ENCODE measurements at places on chromosomes 11 and 22. TPM values are rescaled to one million over a fixed set of nuclear protein-coding genes. Genes with fewer than 3 reads are reported as not detected.

Gene LUZP2
- polyA plus RNA-seq = 5.1 TPM

Gene INPP5J
- polyA plus RNA-seq = 2.9 TPM

Gene IGLL1
- polyA plus RNA-seq = not detected

Gene DSCAML1
- 0.46 TPM for polyA plus RNA-seq

Gene CLDN25
- polyA plus RNA-seq = not detected

Gene OR2D3
- not detected for polyA plus RNA-seq

Gene ST14
- not detected for polyA plus RNA-seq

Gene SLC22A12
- polyA plus RNA-seq = not detected

Gene SYCE3
- polyA plus RNA-seq = 43.1 TPM

Gene MB
- not detected for polyA plus RNA-seq

Gene SLC15A3
- not detected for polyA plus RNA-seq

Gene OR10A5
- polyA plus RNA-seq = not detected

Gene CRYBB3
- polyA plus RNA-seq = not detected

Gene KRTAP5-10
- polyA plus RNA-seq = not detected

Gene VPREB3
- 6.7 TPM for polyA plus RNA-seq

Gene TMPRSS5
- polyA plus RNA-seq = 2.2 TPM

Gene PRG3
- not detected for polyA plus RNA-seq

Gene DDIAS
- polyA plus RNA-seq = 2.5 TPM

Gene DDI1
- not detected for polyA plus RNA-seq

Gene BARX2
- 0.27 TPM for polyA plus RNA-seq

Gene ARHGAP32
- polyA plus RNA-seq = 58.1 TPM

Gene MS4A3
- polyA plus RNA-seq = not detected

Gene MYOD1
- not detected for polyA plus RNA-seq

Gene NOX4
- polyA plus RNA-seq = not detected

Gene UBE2L3
- 105 TPM for polyA plus RNA-seq

Gene SERHL2
- 19.8 TPM for polyA plus RNA-seq

Gene SLC22A6
- not detected for polyA plus RNA-seq

Gene ZBTB16
- not detected for polyA plus RNA-seq

Gene PVALB
- polyA plus RNA-seq = 21,664 TPM

Gene CCDC86
- polyA plus RNA-seq = 4.2 TPM

Gene BEST1
- not detected for polyA plus RNA-seq

Gene OR51F2
- not detected for polyA plus RNA-seq

Gene GAL3ST1
- 0.15 TPM for polyA plus RNA-seq

Gene OR10A2
- 0.46 TPM for polyA plus RNA-seq

Gene GLYAT
- not detected for polyA plus RNA-seq

Gene HEPHL1
- not detected for polyA plus RNA-seq

Gene KRTAP5-9
- not detected for polyA plus RNA-seq

Gene MMP11
- polyA plus RNA-seq = not detected

Gene UBQLNL
- not detected for polyA plus RNA-seq

Gene EI24
- 25.6 TPM for polyA plus RNA-seq

Gene MS4A4E
- polyA plus RNA-seq = not detected

Gene NCF4
- polyA plus RNA-seq = 1.2 TPM

Gene MIAT
- polyA plus RNA-seq = 20.1 TPM

Gene SPDYC
- polyA plus RNA-seq = not detected

Gene RPS25
- polyA plus RNA-seq = 686 TPM

Gene MTA2
- polyA plus RNA-seq = 0.63 TPM

Gene ZNHIT2
- polyA plus RNA-seq = 1.9 TPM
